ENCODE measurements at places on chromosomes 6 and 20.

- DNase-seq = no peak
Measured at GRCh38 chr20:13877793-13878192, 93.0 kb downstream of the NDUFAF5 start.

DNA sequence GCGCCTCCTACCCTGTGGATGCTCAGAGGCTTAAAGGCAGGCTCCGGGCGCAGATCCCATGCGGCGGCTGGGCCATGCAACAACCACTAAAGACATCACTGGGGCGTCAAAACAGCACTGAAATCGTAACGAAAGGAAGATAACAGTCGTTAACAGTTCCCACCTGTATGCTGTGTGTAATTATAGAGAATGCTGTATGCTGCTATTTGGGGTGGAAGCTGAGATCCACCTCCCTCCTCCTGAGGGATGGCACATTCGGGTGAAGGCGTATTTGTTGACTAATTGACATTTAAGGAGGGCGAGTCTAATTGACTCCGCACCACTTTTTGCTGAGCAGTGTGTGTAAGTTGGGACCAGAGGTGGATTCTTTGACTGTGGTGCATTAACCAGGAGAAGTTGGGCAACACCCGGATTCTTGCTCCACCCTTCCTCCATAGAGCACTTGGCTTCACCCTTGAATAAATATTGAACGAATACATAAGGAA is 687 bp downstream of the SLC35A1 start:
- peak; percentile 11 for DNase-seq

- DNase-seq = no peak
Measured at GRCh38 chr6:33843131-33844121, 39.6 kb upstream of the MLN start.

DNA sequence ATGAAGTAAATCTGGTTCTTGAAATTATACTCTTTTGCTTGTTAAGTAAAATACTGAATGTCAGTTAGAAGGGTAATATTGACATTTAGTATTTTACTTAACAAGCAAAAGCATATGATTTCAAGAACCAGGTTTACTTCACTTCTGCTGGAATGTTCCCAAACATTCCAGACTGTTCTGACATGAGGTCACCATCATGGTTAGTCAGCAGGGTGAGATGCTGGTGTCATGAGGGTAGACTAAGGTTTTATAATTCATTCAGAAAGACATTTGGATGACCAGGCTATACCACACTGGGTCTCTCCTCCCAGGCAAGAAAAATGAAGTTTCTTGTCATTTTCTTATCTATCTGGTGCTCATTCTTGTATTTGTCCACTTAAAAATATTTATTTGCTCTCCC is 414.4 kb upstream of the MMS22L start:
- DNase-seq = no peak

GRCh38 chr6:151448623-151449022 is 3.3 kb downstream of the RMND1 start:
- no peak for DNase-seq

GRCh38 chr6:73608761-73609160 is 45.0 kb downstream of the SLC17A5 start:
- no peak for DNase-seq

DNA sequence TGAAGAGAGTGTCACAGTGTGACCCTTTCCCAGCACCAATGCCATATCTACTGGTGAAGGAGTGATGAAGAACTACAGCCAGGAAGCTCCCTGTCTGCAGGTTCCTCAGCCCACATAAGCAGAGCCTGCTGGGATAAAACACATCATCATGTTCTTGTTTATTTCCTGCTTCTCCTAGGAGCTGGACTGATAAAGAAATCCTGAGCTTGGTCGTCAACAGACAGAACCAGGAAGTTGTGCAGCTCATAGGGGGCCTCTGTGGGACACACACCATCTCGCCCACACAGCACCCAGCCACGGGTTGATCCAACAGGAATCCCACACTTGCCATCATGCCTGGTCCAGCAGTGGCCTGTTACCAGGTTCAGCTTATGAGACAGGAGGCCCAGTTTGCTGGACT is 2.8 kb upstream of the CSTL1 start:
- no peak for DNase-seq

GRCh38 chr6:35176301-35177024 is 35.3 kb upstream of the TCP11 start:
- DNase-seq = no peak

GRCh38 chr6:111727802-111728201 is 122.1 kb upstream of the TRAF3IP2 start:
- DNase-seq = no peak

- no peak for DNase-seq
Measured at GRCh38 chr6:70412252-70413113, 825 bp upstream of the FAM135A start.

- no peak for DNase-seq
Measured at GRCh38 chr6:161658211-161658610, 384.4 kb upstream of the AGPAT4 start.

DNA sequence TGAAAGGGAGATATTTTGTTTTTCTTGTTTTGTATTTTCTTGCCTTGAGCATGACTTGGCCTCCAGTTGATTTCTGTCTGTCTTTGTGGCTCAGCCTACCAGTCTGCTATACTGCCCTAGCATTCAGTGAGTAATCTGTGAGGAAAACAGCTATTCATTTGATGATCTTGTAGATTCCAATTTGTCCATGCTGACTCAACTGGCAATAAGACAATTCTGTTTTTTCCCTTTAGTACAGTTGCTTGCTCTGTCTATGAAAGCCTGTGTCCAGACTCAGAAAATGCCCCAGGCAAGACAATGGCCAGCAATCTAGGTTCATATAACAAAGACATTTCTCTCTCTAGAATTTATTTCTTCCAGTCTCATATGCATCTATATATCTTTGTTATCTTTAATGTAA is 10.9 kb upstream of the SOX4 start:
- DNase-seq = no peak

DNA sequence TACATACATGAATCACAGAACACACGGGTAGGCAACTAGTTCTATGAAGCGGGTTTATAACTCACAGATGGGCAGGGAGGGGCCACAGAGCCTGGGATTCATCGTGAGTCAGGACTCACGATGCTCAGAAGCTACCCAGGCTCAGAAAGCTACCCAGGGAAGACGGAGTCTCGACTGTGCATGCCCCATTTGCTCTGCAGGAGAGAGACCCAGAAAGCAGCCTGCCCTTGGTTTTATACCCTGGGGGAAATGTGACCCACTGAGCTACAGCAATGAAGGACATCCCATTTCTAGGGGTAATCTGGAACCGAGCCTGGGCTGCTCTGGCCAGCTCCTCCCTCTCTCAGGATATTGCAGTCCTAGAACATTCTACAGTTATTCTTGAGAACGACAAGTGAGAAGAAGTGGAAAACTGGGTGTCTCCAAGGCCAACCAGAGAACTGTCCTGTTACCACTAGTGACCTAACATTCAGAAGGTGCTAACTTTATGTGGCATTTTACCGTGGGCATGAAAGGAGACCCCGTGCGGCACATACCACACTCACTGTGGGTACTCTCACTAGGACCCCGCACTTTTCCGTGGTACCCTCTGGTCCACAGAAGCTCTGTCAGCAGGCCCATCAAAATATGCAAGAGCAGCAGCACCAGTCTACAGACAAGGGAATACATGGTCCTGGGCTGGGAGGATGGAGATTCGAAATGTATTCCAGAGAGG is 201.9 kb upstream of the PMEPA1 start:
- DNase-seq = no peak

- no peak for DNase-seq
Measured at GRCh38 chr6:23176883-23177282, 607.5 kb downstream of the HDGFL1 start.

GRCh38 chr20:858011-858410 is 24.5 kb downstream of the FAM110A start:
- DNase-seq = no peak

DNA sequence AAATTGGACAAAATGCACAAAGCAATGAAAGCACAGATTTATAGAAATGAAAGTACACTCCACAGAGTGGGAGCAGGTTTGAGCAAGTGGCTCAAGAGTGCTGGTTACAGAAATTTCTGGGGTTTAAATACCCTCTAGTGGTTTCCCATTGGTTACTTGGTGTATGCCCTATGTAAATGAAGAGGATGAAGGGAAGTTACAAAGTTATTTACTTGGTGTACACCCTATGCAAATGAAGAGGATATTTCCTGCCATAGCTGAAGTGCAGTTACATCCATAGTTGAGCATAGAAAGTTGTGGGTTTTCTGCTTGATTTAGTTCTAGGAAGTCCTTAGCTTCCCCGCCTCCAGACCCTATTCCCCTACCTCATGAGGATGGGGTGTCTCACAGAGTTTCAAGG is 22.7 kb downstream of the BCAS1 start:
- no peak for DNase-seq

GRCh38 chr6:162443101-162443500 is 284.5 kb downstream of the PRKN start:
- no peak for DNase-seq

GRCh38 chr20:20207291-20207690 is 155.0 kb downstream of the CFAP61 start:
- DNase-seq = no peak

GRCh38 chr6:120447605-120448004 is 886.7 kb downstream of the TBC1D32 start:
- DNase-seq = no peak

- no peak for DNase-seq
Measured at GRCh38 chr6:133286765-133287164, 45.6 kb downstream of the EYA4 start.

DNA sequence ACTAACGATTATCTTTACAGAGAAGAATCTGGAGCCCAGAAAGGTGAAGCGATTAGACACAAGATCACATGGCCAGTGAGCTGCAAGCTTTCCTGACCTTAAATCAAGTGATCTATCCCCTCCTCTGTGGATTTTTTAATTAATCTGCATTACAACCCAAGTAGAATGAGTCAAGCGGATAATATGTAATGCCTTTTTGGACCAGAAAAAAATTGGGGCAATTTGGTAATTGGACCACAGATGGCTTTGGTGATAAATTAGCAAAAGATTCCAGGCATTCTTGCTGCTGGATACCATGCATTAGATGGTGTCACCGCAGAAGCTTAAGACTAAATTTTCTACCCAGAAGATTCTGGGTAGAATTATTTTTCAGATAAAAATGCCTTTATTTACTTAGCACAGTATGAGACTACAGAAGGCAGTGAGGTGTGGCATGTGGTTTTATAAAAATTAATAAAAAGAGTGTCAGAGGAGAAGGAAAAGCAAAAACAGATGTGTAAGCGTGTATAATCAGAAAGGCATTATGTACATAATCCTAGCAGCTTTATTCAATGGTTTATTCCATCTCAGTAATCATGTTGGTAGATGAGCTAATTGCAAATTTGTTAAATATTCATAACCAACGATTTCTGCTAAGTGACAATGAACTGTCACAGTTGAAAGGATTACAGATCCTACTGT is 53.9 kb upstream of the PCSK2 start:
- DNase-seq = no peak

DNA sequence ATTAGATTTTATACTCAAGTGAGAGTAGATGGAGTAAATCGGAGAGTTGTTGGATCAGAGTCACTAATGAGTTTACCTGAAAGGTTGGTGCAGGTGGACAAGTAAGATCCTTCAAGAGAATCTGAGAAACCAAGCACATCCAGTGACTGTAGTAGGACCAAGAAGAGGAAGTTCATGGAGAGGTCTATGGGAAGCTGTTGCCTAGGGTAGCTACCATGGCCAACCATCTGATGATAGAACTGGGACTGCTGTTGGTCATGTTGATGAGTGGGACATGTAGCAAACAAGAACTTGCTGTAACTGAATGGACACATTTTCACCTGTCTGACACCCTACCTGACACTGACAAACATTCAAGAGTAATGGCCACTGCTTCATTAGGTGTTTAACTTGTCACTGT is 11.3 kb upstream of the ADGB start:
- DNase-seq = no peak

DNA sequence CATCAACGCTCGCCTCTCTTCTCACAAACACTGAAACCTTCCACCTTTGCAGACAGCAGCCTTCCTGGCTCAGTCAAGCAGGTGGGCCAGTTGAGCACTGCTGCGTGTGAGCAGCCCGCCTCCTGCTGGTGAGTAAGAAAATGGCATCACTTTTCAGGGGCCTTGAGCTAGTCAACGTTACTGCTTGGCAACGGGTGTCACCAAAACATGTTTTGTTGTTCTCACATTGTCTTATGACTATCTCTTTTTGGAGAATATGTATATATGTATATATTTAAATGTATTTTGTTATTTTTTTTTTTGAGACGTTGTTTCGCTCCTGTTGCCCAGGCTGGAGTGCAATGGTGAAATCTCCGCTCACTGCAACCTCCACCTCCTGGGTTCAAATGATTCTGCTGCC is 97.0 kb upstream of the AGPAT4 start:
- DNase-seq = peak; percentile 45

DNA sequence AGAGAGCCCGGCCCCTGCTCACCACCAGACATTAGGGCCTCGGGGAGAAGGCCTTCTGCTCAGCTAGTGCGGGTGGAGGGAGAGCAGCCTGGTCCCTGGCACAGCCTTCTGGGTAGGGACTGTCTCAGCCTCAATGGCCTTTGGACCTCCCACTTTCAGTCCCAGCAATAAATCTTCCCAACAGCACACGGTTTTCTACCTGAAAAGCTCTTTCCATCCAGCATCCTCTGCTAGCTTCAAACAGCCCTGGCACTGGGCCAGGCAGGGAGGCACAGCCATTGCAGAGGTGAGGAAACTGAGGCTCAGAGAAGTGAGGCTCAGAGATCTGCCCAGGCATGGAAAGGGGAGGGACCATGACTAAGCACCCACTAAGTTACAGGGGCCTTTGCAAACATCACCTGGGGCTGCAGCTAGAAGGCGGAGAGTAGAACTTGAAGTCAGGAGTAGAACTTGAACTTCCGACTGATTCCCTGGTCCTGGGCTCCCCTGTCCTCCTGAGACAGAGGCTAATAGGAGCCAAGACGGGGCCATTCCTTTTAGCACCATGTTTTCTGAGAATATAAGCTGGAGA is 43.9 kb upstream of the NOL4L start:
- DNase-seq = no peak

DNA sequence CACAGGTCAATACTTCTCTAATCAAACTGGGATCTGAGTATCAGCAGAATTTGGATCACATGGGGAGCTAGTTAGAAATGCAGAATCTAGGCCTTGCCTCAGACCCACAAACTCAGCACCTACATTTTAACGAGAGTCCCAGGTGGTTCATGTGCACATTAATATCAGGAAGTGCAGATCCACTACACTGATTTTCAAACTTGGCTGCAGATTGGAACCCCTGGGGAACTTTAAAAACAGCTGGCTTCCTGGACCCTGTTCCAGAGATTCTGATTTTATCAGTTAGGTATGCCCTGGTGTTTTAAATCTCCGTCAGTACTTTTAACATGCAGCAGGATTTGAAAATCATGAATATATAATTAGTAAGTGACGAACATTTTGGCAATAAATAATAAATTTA is 1.9 kb upstream of the CST8 start:
- no peak for DNase-seq

DNA sequence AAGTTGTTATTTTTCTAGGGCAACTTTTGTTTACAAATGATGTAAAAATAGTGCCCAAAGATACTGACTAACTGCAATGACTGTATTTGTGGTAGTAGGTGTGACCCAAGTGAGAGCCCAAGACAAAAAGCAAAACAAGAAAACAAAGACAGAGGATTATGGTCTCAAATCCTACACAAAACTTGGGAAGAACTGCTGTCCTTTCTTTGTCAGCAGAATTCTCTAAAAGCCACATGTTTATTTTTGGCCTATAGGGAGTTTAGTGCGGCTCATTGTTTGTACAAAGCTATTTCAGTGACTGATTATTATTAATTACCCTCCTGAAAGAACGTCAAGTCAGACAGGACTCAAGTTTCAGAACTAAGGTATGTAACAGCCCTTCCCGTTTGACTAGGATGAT is 509.2 kb upstream of the SLC35B3 start:
- no peak for DNase-seq
